ENCODE measurements at places on chromosomes 4 and X.

DNA sequence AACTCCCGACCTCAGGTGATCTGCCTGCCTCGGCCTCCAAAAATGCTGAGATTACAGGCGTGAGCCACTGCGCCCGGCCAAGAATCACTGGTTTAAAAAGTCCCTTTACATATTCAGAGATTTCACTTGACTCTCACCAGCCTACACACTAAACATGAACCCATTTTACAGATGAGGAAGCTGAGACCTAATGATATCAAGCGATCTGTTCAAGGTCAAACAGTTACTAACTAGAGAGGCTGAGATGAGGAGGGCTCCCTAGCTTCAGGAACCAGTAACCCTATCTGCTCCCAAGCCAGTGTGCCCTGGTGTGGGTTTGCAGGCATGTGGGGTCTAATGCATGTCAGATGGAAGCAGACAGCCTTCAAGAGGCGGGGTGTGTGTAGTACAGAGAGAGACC lies 59.6 kb upstream of the AFAP1 start:
- DNase-seq, result no peak

DNA sequence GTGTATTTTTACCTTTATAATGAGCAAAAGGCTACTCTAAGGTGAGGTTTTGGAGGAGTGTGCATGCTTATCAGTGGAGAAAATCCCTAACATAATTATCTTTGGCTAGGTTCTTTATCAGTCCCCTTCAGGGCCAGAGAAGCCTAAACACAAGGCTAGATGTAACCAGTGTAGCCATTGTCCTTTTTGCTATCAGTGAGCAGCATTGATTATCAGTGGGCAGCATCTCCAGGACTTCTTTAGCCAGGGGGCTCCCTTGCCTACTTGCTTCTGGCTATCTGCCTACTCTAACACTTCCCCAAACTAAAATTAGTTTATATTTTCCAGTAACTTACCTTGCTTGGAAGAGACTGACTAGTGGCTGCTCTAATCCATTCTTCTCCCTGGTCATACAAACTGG lies 595.6 kb downstream of the TRAM1L1 start:
- DNase-seq, result no peak

GRCh38 chr4:105060628-105061027 lies 86.0 kb upstream of the TET2 start:
- DNase-seq, result no peak

DNA sequence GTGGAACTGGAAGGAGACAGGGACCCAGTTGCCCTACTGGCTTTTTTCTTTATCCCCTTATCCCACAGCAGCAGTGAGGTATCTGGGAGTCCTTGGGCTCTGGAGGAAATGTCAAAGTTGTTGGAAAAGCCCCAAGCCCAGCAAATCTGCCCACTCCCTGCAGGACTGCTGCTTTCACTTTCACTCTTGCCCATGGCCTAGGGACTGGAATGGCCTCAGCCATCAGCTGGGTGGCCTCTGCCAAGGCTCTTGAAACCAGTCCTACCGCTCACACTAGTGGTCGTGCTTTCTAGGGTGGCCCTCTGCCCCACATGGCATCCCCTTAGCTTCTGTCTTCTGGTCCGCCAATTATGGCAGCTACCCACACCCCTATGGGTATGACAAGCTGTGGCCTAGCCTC lies 9.7 kb upstream of the RHOXF1 start:
- DNase-seq, result no peak

DNA sequence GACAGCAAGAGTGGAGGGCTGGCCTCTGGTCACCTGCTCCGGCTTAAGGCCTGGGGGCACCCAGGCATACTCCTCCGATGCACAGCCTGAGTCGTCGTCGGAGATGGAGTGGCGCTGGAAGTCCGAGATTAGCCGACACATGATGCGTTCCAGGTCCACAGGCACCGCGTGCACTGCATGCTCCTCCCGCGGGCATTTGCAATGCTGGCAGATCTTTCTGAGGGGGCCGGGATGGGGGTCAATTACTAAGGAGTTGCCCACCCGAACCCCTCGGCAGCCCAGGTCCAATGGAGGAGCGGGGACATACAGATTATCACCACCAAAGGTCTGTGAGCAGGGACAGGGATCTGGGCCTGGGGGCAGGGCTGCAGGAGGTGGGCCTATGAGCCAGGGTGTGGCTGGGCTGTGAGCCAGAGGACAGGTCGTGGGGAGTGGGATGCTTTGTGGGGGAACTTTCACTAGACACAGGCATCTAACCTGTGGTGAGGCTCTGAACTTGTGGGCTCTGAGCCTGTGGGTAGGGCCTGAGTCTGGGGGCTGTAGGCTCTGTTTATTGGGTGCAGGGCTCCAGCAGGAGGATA lies 2.4 kb downstream of the PRICKLE3 start:
- DNase-seq, result no peak

DNA sequence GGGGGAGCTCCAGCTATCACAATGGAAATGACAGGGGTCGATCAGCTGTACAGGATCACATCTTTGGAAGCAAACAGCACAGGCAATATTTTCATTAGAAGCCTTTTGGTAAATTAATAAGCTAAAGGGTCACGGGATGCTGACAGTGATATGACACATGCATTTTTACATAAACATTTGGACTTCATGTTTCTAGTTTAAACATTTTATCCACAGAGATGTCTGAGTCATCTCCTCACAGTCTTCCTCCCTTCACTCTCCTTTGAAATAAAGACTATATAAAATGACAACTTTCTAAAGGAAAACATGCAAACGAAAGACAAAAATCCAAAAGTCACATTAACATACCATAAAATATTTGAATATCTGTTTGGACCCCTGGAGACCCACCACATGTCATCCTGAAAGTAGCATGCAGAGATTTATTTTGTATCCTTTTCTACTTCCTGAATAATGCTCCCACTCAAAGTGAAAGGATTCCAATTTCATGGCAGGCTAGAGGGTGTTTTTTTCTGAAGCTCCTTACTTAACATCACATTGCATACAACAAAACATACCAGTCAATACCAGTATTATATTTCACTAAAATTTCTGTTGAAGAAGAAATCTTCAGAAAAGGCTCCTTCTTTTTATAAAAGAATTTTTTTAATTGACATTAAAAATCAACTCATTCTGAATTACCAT lies 200.1 kb upstream of the PPARGC1A start:
- DNase-seq, result no peak

DNA sequence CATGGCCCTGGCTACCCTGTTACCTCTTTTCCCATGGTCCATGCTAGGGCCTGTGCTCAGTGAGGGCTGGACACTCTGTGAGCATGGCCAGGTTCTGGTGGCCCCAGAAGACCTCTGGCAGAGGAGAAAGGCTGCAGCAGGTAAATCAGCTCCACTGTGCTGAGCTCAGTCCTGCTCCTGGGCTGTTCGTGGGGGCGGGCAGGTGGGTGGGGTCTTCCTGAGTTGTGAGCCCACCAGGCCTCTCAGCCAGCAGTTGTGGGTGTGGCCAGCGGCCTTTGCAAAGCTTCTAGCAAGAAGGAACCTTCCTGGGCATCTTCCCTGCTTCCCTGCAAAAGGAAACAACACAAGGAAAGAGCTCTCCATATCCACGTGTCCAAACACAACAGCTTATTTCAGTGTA lies 85.3 kb upstream of the STX18 start:
- DNase-seq, result no peak

GRCh38 chrX:136827026-136827425 lies 46.3 kb upstream of the ARHGEF6 start:
- DNase-seq, result no peak

DNA sequence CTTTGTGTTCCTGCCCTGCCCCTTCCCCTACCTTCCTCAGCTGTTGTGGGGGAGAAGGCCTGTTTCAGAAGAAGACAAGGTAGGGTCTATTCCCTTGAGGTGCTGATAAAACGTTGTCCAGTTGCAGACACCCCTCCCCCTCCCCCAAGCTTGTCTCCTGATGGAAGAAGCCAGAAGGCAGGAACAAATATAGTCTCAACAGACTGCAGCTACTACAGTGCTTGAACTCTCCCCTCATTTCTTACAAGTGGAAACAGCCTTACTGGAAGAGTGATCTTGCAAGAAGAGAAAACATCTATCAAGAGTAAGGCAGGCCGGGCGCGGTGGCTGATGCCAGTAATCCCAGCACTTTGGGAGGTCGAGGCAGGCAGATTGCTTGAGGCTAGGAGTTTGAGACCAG lies 11.0 kb upstream of the MAP7D3 start:
- DNase-seq, result no peak

GRCh38 chr4:145034727-145035211 lies 63.2 kb downstream of the ANAPC10 start:
- no peak for DNase-seq

- no peak for DNase-seq
Measured at GRCh38 chr4:184968784-184969201, 49.5 kb upstream of the HELT start.

DNA sequence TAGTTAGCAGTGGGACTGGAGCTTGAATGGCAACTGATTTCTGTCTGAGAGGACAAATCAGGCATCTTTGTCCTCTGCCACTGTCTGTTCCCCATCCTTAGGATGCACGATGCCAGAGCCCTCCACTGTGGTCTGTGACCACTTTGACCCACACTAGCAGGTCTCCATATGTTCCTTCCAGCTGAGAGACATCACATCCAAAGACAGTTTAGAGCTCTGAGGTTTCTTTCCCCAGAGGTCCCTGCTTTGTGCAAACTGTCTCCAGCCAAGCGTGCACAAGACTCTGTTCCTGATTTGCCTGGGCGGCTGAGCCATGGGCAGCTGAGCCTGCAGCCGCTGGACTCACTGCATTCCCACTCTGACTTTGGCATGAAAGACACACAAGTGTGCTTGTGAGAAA lies 98.0 kb downstream of the PTTG2 start:
- no peak for DNase-seq

DNA sequence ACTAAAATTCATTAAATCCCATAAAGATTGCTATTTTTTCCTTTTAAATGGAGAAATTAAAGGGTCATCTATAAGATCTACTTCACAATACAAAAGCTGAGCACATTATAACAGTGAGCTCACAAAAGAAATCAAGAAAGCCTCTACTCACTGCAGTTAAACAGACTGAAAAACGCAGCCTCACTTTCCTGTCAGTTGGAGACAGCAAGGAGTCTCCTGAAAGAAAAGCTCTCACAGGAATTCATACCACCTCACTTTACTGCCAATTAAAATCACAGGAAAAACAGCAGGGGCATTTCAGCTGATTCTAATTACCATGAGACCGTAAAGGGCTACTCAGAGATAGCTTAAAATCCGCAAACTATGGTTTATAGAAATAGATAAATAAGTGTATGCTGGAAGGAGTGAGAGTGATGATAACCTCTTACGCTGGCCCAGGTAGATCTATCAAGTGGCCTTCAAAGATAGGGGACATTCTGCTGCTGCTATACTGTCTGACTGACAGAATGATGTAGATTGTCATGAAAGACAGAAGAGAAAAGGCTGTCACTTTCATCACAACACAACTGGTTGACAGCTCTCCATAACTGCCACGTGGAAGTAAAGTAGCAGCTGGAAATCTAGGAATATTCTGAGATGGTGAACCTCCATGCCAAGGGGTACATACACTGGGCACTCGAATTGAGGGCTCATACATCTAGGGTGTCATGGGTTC lies 1333.7 kb upstream of the DIAPH2 start:
- no peak for DNase-seq

DNA sequence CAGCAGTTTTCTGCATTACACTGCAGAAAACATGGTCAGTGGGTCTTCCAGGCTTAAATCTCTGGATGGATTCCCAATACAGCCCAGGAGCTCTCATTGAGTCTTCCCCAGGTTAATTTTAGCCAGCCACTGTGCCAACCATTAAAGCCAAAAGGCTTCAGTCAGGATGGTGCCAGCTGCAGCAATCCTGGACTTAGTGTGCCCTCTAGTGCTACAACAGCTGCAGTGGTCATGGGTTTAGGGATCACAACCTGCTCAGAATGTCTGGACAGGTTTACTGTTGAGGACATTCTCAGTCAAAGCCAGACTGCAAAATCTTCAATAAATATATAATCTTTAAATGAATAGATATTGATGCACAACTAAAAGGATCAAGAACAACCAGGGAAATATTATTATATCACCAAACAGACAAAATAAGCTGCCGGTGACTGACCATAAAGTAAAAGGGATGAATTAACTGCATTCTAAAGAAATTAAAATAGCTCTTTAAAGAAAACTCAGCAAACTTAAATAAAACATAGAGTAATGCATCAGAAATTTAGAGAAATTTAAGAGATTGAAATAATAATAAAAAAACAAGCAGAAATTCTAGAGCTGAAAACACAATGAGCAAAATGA lies 639.9 kb downstream of the SPOCK3 start:
- DNase-seq, result no peak

DNA sequence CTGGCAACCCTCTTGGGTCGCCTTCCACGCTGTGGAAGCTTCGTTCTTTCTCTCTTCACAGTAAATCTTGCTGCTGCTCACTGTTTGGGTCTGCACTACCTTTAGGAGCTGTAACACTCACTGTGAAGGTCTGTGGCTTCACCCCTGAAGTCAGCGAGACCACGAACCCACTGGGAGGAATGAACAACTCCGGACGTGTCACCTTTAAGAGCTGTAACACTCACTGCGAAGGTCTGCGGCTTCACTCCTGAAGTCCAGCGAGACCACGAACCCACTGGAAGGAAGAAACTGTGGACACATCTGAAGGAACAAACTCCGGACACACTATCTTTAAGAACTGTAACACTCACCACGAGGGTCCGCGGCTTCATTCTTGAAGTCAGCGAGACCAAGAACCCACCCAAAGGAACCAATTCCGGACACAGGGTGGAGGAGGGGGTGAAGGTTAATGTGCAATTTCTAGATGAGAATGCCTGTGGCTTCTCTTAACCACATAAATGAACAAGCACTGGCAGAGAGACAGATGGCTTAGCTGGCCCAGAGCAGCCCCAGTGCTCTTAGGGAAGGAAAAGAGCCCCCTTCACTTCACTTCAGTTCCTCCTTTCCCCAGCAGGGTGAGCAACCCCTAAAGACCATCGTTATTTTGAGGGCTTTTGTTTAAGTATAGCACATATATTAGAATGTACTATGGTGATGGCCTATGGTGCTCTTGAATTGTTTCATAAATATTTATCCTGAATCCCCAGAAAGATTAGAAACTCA lies 73.0 kb downstream of the LUZP4 start:
- DNase-seq, result no peak

DNA sequence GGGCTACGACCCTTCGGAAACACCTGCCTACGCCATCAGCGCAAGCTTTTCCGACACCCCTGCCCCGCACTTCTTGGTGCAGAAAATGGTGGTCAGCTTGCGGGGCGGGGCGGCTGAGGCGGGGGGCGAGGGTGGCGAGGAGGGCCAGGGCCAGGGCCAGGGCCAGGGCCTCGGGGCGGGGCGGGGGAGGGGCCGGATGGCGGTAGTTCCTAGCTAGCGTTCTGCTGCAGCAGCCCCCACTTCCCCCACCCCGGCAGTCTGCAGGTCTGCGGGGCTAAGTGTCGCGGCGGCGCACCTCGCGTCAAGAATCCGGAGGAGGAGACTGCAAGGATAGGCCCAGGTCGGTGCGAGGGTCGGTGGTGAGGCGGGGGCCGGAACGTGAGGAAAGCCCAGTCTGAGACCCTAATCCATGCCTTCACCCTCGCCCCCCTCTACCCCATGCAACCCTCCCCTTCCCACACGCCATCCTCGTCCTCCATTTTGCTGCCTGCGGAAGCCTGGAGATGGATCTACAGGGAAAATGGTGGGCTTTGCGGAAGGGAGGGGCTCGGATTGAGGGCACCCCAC lies 600 bp downstream of the BEX4 start:
- DNase-seq, result peak; percentile 26

Data from stimulated activated naive CD4-positive, alpha-beta T cell treated with Interleukin-2 at 50 U/mL for 16 hours (primary cell).